Kidney tubule cell (primary cell): ENCODE measurements at places on chromosomes 1 and 21.

- DNase-seq, result no peak
These were observed 32.8 kb upstream of the CD1D start for GRCh38 chr1:158147869-158148268.

DNA sequence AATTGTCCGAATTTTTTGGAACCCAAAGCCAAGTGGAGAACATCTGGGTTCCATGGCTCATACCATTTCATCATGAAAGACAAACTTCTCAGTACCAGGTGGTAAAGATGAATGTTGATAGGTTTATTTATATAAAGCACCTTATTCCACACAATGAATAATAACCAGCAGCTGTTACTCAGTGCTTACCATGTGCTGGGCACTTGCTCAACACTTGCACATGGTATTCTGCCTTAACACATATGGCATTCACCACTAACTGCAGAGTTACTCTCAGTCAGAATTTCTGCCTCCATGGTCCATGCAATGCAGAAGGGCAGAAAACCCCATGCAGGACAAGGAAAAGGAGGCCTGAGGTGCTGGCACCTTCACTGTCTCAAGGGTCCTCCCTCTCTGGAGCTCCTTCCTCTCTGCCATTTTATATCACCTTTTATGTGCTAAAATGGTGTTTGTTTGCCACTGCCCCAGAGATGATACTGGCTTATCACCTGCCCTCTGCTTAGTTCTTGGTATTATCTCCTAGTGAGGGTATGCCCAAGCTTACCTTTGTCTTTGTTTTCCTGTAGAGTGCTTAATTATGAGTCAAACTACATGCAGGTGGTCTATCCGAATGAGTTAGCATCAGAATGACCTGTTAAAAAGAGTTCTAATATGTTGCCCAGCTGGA is 76.7 kb upstream of the ZNF326 start:
- peak; percentile 38 for DNase-seq

GRCh38 chr1:207606362-207606755 is 38.6 kb upstream of the CR1L start:
- DNase-seq, result no peak

GRCh38 chr1:229217716-229218115 is 53.2 kb upstream of the RAB4A start:
- peak; percentile 48 for DNase-seq

GRCh38 chr1:173853074-173853473 is 14.7 kb downstream of the GAS5 start:
- no peak for DNase-seq

- peak; percentile 95 for DNase-seq
These were observed 18.5 kb downstream of the SERTAD4 start for GRCh38 chr1:210250998-210251679.

DNA sequence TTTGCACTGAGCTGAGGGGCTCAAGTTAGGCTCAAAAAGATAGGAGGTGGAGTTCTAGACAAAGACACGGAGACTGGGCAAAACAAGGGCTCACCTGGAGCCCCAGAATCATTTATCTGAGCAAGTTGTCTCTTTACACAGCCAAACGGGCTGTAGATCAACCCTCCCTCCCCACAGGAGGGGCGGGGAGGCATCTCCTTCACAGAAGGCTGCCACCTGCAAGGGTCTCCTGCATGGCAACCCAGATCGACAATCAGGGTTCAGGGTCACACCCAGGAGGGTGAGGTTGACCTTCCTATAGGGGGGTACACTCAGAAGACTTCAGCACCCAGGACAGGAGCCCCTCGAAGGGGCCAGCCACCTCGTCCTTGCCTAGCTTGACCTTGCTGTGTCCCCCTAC is 84.0 kb downstream of the CD247 start:
- DNase-seq, result no peak

GRCh38 chr1:107442551-107442950 is 301.7 kb downstream of the NTNG1 start:
- no peak for DNase-seq
